ENCODE measurements at places on chromosomes 13 and 19. TPM values are rescaled to one million over a fixed set of nuclear protein-coding genes. Genes with fewer than 3 reads are reported as not detected.
A peak's percentile ranks its signal among the peaks of the same experiment; 100 is the strongest.

DNA sequence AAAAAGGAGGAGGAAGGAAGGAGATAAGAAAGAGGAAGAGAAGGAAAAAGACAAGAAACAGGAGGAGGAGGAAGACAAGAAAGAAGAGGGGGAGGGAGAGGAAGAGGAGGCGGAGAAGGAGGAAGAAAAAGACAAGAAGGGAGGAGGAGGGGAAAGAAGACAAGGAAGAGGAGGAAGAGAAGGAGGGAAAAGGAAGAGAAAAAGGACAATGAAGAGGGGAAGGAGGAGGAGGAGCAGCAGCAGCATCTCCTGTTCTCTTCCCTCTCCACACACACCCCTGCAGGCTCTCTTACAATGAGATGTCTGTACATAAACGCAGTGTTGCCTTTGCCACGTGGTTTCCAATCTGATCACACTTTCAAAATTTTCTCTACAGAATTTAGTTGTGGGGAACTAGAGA, 66.6 kb downstream of the RUBCNL start:
- DNase-seq = no peak

DNA sequence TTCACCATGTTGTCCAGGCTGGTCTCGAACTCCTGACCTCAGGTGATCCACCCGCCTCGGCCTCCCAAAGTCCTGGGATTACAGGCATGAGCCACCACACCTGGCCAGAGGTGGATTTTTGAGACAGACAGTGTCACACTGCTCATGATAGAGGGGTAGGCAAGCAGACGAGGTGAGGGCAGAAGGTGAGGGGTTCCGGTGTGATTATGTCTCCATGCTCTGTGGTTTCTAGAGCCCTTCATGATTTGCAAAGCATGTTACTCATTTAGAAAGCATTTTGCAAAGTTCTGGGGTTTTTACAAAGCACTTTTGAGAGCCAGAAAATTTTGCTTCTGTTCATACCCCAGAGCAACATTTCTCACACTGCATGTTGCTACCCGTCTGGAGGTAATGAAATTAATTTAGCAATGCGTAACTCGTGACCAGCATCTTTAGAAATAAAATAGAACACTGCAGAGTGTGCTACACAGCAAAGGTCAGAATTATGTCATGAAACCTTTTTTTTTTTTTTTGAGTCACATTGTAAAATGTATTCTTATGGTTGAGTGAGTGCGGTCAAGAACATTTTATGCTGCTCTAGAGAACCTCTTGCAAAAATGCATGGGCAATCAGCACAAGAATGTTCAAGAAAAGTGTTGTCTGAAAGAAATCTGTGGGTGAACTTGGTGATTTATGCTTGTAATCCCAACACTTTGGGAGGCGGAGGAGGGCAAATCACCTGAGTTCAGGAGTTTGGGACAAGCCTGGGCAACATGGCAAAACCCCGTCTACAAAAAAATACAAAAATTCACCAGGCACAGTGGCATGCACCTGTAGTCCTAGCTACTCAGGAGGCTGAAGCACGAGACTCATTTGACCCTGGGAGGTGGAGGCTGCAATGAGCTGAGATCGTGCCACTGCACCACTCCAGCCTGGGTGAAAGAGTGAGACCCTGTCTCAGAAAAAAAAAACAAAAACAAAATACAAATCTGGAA, 58.0 kb downstream of the MAP4K1 start:
- DNase-seq = no peak

GRCh38 chr13:113916330-113916815, 52.5 kb upstream of the GAS6 start:
- DNase-seq = no peak

DNA sequence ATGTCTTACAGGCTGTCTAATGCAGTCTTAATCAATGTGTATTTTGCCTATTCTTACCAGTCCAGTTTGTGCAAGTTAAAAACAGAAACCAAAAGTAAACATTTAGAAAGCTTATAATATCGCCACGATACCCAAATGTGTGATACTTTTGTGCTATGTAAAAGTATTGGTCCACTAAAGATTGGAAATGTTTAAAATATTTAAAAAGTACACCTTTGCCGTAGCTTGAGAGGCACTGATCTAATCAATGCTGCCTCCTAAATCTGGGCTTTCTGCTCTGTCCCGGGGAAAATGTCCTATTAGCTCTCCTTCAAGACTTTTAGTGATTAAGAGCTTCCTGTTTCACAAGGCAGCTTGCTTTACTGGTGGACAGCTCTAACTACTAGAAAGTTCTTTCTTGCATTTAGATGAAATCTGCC, 64.7 kb downstream of the DNAJC15 start:
- DNase-seq = peak; percentile 34

GRCh38 chr19:32599736-32600157, 18.8 kb downstream of the PDCD5 start:
- peak; percentile 57 for DNase-seq

- DNase-seq = no peak
Measured at GRCh38 chr19:56133858-56134653, 7.0 kb upstream of the ZNF444 start.

- peak; percentile 39 for DNase-seq
Measured at GRCh38 chr13:20118268-20119140, 42.3 kb downstream of the GJA3 start.

DNA sequence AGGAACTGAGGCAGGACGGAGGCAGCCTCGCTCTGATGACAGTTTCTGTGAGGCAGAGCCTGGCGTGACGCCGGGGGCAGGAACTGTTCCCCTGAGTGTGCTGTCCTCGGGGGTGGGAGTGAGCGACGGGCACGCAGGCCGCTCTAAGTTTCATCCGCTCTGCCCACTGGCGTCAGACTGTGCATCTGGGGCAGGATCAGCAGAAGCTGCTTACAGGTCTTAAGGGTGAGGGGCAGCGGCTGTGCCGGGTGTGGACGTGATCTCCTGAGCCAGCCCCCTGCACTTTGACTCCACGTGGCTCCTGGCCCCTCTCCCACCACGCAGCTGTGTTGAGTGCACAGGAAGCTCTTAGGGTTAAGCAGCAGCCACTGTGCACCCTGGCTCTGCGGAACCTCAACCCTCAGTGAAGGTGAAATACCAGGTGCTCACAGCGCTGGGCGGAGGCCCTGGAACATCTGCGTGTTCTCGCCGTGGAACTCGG, 1.5 kb downstream of the GRK1 start:
- DNase-seq = no peak

DNA sequence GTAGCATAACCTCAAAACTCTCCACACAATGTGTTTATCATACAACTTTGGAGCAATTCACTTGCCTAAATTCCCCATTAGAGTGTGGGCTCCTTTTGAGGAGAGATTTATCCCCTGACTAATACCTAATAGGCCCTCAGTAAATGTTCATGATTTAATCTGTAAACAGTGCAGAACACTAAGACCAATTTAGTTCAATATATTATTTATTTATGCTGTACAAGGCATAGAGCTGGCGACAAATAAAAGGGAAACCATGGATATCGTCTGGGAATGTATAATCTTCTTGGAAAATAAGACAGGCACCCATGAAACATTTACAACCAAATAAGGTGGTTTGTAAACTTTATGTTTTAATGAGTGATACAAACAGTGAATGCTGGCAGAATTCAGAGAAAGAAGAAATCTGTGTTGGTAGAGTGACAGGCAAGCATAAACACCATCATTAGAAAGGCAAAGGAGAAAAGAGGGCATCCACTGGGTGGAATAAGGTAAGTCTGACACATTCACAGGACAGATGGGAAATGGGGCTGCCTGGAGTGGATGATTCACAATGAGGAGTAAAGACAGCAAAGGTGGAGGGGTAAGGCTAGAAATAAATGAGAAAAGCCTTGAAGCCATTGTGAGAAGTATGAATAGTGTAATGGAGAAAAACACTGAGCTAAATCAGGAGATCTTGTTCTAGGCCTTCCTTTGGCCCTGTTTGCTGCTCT, 106.1 kb upstream of the MIR17HG start:
- no peak for DNase-seq

- DNase-seq = no peak
Measured at GRCh38 chr13:39327172-39327479, 275.9 kb downstream of the LHFPL6 start.

GRCh38 chr13:105565136-105565727, 970.2 kb downstream of the EFNB2 start:
- DNase-seq = no peak

- DNase-seq = no peak
Measured at GRCh38 chr13:46178821-46179220, 3.2 kb downstream of the LCP1 start.

DNA sequence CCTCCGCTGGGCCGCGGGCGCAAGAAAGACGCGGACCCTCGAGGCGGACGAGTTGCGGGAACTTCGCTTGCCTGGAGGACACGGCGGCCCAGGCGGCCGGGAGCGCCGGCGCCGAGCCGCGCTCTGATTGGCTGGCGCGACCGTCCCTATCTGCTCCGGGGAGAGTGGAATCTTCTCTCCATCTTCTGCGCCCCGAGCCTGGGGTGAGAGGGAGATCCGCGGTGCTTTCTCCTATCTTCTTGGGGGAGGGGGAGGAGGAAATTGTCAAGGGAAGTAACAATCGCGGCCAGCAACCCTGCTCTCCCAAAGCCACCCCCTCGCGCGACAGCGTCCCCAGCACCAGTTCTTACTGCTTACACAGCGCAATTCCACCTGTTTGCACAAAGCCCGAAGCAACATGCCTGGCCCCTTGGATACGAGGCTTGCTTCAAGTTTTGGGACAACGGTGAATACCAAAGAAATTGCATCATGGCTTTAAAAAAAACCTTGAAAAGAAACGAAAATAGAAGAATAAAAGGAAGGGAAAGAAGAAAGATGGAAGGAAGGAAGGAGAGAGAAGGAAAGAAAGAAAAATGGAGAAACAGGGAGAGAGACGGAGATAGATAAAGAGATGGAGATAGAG, 4.8 kb downstream of the SOX21 start:
- DNase-seq = no peak

GRCh38 chr13:106696140-106696539, 128.2 kb upstream of the ARGLU1 start:
- no peak for DNase-seq

GRCh38 chr13:41284512-41285288, 21.3 kb upstream of the MTRF1 start:
- DNase-seq = peak; percentile 66

GRCh38 chr13:34208336-34208735, 390.4 kb downstream of the RFC3 start:
- no peak for DNase-seq

DNA sequence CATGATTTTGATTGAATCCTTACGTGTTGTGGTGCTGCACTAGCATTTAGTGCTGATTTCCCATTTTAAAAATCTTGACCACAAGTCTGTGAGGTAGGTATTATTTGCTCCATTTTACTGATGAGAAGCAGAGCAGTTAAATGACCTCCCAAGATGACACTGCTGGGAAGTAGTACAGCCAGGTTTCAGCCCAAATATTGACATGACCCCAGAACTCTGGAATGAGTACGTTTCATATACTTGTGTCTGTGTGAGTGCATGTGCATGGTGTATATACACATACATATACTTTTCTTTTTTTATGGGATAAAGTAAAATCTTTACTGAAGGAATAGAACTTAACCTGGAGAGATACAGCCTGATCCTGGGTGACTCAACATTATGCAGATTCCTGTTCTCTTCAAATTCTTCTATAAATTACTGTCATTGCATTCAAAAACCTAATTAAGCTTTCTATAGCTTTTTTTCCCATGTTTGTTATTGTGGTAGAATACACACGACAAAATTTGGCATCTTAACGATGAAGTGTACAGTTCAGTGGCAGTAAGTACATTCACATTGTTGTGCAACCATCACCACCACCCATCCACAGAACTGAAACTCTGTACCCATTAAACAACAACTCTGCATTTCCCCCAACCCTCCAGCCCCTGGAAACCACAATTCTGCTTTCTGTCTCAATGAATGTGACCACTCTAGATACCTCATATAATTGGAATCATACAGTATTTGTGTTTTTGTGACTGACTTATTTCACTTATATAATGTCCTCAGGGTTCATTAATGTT, 311.9 kb downstream of the MTUS2 start:
- no peak for DNase-seq

DNA sequence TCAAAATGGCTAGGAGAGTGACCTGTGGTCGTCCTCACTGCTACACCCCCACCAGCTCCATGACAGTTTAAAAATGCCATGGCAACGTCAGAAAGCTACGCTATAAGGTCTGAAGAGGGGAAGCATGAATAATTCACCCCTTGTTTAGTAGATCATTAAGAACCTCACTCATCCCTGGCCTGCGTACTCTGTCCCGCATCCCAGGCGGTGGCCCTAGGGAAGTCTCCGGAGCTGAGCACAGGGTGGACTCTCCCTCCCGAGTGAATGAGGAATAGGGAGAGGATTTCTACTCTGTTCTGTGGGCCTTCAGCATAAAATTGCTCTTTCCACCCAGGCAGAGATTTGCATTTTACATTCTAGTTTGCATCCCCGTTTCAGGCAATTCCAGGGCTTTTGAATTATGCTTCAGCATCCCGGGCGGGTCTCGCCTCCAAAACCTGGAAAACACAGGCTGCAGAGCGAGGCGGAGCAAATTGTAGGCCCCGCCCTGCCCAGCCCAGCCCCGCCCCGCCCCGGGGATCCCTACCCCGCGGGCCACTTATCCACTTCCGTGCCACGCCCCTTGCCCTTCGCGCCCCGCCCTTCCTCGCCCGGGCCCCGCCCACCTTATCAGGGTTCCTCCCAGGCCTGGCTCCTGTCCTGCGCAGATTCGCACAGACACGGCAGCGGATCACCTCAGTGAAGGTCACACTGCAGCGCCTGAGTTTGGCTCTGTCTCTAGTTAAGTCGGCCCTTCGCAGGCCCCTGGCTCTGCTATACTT, 7.5 kb upstream of the ZNF525 start:
- no peak for DNase-seq

- no peak for DNase-seq
Measured at GRCh38 chr19:16612636-16613035, 15.4 kb downstream of the MED26 start.

Gene SIGLEC12
- total RNA-seq = not detected

Gene IZUMO2
- total RNA-seq = not detected

Gene CEACAM21
- total RNA-seq = 2.7 TPM

Gene FUZ
- 14.0 TPM for total RNA-seq

Gene CGB1
- total RNA-seq = not detected

Gene NKPD1
- total RNA-seq = not detected

Gene TMEM143
- total RNA-seq = 4.6 TPM

Gene TMEM145
- total RNA-seq = not detected

Gene CEACAM20
- total RNA-seq = not detected

Gene WDR18
- 74.7 TPM for total RNA-seq

Measured in endothelial cell of umbilical vein (primary cell).